ENCODE measurements at places on chromosomes 6 and 20.

DNA sequence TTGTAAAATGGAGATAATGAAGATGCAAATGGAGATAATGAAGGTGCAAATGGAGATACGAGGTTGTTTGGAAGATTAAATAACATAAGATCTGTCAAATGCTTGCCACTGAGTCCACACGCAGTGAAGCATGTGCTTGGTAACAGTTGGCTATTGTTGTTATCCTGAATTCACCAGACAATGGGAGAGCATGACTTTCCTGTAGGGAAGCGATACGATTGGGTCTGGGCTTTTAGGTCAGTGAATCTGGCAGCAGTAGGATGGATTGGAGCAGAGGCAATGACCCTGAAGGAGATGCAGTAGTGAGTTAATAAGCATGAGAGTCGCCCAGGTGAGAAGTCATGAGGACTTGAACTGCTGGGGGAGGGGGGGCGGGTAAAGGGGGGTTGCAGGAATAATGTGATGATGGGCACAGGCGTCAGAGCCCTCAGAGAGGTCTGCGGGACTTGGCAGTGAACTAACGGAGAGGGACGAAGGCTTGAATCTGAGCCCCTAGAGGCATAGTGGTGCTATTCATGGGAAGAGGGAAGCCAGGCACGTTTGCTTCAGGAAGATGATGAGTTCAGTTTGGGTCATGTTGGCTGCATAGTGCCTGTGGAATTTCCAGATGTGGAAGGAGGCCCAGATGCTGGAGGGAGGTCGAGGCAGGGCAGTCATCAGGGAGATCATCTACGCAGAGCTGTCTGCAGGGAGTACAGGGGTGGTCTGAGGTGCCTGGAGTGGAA is 55.4 kb downstream of the ZDHHC14 start:
- no peak for DNase-seq

- no peak for DNase-seq
Observed at GRCh38 chr6:161694995-161695394, 421.1 kb upstream of the AGPAT4 start.

DNA sequence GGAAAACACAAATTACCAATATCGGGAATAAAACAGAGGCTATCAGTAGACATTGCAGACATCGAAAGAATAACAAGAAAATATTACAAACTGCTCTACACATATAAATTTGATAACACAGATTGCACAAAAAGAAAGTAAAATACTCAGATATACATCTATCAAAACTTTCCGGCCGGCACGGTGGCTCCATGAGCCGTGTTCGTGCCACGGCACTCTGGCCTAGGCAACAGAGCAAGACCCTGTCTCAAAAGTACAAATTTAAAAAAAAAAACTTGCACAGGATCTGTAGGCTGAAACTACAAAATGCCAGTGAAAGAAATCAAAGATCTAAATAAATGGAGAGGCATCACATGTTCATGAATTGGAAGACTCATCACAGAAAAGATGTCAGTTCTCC is 49.4 kb downstream of the SNX5 start:
- DNase-seq = no peak

DNA sequence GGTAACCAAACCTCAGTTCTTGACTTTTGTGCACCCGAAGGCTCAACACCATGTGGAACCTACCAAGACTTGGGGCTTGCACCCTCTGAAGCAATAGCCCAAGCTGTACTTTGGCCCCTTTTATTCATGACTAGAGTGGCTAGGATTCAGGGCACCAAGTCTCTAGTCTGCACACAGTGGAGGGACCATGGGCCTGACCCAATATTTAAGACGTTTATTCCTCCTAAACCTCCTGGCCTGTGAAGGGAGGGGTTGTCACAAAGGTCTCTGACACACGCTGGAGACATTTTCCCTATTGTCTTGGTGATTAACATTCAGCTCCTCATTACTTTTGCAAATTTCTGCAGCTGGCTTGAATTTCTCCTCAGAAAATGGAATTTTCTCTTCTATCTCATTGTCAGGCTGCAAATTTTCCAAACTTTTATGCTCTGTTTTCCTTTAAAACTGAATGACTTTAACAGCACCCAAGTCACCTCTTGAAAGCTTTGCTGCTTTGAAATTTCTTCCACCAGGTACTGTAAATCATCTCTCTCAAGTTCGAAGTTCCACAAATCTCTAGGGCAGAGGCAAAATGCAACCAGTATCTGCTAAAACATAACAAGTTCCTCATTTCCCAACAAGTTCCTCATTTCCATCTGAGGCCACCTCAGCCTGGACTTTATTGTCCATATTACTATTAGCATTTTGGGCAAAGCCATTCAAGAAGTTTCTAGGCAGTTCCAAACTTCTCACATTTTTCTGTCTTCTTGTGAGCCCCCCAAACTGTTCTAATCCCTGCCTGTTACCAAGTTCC is 481.4 kb upstream of the BTBD3 start:
- DNase-seq = no peak

DNA sequence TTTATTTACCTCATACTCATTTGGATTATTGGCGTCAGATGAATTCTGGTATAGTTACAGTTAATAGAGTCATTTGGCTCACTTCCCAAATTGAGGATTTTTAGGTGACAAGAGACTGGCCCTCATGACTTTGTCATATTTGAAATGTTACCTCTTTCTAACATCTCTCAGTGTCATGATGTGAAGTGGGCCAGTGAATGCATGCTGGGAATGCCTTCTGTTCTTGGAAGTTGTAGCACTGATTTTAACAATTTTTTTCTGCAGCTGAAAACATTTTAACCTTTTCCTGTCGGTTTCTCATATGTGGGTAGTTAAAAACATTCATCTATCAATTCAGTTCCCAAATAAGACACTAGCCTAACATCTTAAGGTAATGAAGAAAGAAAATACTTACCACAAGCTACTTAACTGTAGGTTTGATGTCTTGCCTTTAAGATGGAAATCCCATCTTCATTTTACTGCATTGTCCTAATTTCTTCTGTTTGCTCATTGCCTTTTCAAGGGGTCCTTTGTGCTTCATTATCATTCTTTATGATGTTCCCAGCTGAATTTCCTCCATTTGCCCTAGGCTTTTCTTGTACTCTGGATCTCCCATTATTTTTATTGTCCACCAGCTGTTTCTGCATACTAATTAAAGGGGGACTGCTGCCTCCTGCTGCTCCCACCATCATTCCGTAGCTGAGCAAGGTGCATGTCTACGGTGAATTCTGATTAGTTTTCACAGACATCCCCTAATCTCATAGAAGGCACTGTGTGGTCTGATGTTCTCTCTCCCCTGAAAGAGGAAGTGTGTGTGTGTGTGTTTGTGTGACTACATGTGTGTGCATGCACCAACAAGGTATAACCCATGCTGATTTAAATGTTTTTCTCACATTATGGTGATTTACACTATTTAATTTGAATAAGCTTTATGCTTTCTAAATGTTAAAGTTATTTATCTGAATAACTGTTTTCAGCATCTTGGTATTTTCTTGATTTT is 109.5 kb downstream of the B3GAT2 start:
- DNase-seq = no peak

DNA sequence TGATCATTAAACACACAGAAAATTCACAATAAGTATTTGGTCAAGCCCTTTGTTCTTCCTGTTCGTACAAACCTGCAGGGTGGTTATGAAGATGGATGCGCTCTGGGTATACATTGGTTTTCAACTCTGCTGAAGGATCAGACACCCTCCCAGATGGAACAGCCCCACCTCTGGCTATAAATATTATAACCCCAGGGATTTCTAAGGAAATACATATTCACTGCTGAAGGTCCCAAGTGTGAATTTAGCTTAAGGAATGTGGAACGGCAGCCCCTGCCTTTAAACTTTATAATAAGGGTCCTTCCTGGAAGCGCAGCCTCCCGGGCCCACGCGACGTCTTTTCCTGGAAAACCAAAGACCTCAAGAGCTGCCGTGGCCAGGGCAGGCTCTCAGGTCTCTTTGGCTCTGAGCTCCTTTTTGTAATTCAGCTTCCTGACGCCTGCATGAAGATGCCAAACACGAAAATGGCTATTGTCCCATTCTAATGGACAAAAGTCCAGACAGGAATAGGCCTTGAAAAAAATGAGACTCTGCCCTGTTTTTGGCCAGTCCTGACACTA is 172.4 kb upstream of the SSTR4 start:
- DNase-seq = no peak

DNA sequence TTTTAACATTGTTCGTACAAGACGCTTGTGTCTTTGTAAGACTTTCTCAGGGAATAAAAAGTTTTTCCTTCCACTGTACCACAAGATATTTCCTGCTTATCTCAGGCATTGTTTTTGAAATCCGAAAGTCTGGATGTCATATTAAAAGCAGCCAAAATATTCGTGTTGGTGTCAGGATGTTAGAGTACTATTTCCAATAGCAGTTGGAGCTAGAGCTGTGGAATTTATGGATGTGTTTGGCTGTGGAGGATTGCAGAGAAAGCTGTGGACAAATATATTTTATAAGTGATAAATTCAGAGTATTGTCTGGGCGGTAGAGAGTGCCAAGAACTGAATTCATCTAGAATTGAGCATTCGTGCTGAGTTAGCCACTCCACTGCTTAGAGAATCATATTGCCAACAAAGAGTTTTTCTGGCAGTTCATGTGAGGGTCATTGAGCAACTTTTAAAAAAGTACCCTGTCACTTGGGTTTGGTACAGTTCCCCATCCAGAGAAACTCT is 57.7 kb downstream of the ZDHHC14 start:
- no peak for DNase-seq

GRCh38 chr20:59632541-59633113 is 28.3 kb downstream of the PHACTR3 start:
- DNase-seq = no peak

GRCh38 chr6:38501931-38502330 is 137.8 kb downstream of the BTBD9 start:
- no peak for DNase-seq

- DNase-seq = no peak
Observed at GRCh38 chr20:29790510-29790909, 1467.0 kb upstream of the DEFB115 start.

DNA sequence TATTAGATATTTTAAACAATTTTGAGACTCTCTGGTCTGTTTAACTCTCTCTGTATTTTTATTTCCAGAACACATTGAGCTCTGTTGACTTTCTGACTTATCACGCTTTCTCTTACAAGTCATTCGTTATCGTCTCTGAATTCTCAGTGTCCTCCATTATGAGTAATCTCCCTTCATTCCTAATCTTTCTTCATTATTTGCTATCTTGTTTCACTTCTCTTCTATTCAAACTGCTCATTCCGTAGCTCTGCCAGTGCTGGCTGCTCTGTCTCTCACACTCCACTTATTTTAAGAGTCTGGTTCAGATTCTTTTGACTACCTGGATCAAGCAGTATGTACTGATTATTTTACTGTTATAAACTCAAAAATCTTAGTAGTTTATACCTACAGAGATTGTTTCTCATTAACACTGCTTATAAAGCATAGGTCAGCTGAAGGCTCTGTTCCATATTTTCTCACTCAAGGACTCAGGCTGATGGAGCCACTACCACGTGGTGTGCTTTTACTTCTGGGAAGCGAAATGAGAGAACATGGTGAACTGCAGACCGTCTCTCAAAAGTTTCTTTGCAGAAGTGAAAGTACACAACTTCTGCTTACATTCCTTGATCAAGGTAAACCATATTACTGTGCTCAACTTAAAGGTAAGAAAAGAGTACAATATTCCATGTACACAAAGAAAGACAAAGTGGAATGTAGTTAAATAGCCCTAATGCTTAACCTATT is 485.2 kb downstream of the GRIK2 start:
- no peak for DNase-seq

DNA sequence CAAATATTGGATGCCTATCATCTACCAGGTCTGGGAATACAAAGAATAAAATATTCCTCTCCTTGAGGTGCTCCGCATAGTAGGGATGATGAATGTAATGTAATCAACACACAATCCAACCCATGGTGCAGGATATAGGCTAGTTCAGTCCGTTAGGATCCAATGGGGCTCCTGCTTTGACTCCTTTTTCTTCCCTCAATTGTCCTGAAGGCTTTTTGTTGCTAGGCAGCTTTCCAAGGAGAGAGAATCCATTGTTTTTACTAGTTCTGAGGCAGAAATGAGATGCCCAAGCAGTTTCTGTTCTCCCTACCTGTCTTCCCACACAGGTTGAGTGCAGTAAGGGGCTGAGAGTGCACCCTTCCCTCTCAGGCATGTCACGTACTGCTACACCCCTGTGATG is 12.1 kb downstream of the WRNIP1 start:
- DNase-seq = no peak

DNA sequence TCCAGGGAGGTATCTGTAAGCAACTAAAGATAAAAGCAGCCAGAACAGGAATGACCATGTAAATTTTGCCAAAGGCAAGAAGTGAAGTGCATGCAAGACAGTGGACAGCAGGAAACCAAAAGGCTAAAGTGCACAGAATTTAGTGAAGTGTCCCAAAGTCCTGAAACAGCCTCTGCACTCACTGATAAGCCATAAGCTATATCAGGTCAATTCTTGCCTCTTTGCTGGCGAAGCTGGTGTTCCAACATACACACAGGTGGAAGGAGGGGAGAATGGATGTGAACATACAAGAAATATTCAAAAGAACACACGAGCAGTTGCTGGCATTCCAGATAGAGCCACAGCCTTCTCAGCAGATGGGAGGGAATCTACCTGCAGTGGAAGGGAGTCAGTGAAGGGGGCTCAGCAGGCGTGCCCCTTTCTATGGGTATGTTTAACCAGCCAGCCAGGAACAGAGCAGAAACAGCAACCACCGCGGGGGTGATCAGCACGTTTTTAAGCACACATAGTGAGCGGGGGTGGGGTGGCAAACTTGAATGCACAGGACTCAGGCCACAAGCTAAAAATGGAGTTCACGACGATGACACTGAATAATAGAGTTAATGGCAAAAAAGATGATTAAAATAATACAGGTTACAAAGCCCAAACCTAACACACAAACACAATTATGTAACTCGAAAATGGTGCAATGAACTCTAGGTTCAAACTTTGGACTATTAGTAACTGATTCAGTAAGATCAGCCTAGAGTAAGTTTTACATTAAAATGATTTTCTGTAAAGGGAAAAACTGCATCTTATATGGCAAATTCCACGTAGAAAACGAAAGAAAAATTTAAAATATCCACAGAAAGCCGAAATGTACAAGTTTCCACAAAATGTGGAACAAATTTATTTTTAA is 1.2 kb downstream of the ECI2 start:
- no peak for DNase-seq
